Stimulated activated CD8-positive, alpha-beta memory T cell treated with anti-CD3 and anti-CD28 coated beads, Interleukin-7, amount 100 ng/mL, for 24 hours (primary cell): ENCODE measurements at places on chromosomes 3 and 15.

DNA sequence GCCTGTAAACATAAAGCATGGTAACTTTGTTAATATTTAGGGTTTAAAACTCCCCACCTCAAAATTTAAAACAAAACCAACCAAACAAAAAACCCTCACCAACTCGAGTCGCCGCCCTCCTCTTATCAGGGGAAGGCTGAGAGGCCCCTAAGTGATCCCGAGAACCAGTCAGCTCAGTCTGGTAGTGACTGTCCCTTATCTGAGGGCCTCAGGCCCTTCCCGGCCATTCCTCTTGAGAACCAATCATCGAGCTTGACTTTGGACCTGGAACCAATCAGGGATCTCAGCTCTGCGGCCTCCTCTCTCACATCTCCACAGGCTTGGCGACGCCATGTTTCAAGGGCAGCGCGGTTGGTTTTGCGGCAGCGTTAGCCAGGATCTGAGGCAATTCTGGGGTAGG is at the start of gene TERB2:
Gene TERB2, plus strand, starts transcription at position 300 of the 400 bp plus-strand sequence. Its CDS starts 32 bp downstream, at position 332.
- DNase-seq, result no peak

GRCh38 chr3:159910991-159911663 is 77.5 kb upstream of the IL12A start:
- no peak for DNase-seq

DNA sequence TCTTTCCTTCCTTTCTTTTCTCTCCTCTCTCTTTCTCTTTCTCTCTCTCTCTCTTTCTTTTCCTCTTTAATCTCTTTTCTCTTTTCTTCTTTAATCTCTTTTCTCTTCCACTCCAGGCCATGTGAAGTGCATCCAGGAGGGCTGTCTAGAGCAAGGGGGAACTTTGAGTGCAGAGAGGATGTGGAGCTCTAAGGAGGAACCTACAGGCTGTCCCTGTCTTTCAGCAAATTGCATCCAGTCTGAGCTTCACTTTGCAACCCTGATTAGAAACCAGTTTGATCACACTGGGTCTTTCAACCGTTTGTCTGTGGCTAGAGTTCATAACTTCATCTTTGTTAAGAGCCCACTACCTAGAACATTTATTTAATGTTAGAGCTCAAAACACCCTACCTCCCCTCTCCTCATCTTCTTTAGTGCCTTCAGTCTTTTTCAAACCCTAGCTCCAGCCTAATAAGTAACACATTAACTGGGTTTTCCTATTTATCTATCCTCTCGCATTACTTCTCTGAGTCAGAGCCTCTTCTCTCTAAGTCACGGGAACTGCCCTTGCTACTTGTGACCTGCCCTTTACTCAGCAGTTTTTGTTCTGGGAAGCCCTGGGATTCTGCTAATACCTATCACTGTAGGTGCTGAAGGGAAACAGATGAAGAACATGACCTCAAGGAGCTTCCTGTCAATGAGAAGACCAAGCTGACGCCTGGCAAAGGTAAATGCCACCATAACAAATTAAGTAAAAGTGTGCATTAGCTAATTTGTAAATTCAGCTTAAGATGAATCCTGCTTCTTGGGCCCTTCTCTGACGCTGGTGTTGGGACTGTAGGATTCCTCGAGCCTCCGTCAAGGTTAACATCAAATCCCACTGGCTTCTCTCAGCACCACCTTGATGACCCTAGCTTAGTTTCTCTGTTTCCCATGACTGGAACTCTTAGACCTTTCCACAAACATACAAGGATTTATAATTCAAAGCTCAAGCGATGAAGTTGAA is at the start of gene GCNT3:
Gene GCNT3, plus strand, starts transcription at position 508 of the 985 bp plus-strand sequence. CDS start 6,456 bp downstream, outside the sequence.
- DNase-seq, result no peak

GRCh38 chr15:93861413-93861812 is 369.9 kb upstream of the MCTP2 start:
- no peak for DNase-seq

DNA sequence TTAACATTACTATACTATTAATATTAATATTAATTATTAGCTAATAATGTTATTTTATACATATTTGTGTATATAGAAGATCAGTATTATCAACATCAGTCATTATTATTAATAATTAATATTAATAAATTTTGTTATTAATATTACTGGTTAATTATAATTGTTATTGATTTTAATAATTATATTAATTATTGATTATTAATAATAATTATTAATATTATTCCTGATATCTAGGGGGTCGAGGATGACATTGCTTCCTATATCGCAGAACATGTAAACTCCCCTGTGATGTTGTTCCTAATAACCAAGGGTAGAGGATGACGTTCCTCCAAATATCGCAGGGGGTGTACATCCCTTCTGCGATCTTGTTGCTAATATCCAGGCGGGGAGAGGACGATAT is 17.3 kb upstream of the BMF start:
- DNase-seq, result no peak

GRCh38 chr3:128933922-128934253 is 54.5 kb downstream of the ACAD9 start:
- DNase-seq, result no peak

DNA sequence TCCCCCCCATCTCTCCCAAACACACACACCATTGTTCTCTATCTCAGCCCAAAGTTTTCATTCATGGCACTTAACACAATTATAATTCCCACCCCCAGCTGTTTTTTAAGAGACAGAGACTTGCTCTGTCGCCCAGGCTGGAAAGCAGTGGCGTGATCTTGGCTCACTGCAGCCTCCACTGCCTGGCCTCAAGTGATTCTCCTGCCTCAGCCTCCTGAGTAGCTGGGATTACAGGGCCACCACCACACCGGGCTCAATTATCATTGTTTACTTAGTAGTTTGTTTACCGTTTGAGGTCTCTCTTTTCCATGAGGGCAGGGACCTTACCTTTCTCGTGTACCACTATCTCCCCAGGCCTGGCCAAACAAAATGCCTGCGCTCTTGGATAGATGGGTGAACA is 79.8 kb upstream of the RAD18 start:
- no peak for DNase-seq

DNA sequence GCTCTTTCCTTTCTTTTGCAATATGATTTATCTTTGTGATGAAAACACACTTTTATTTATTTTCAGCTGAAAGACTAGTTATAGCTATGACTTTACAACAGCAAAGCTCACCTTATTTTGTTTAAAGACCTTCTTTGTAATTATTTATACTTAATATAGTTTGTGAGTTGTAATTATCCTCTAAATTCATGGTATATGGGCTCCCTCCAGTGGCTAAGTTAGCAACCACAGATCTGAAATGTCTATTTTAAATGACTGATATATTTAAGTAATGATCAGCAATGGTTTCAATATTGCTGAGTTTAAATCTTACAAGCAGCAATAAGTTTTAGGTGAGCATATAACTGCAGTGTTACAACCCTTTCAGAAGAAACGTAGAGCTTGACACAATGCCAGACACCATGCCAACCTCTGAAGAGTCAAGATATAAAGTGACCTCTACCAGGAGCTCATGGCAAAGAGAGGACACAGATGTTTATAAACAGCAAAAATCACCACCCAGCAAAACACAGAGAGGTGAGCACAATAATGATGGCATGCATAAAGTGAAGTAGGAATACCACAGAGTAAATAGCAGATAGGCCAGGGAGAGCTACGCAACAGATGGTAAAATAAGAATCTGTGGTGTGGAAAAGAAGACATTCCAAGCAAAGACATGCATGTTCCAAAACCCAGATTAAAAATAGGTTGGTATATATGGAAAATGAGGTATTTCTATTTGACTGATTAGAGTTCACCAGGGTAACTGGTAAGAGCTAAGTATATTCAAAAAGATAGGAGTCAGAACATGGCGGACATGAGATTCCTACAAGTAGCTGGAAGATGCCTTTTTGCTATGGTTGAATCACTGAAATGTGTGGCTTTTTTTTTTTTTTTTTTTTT is 143.7 kb upstream of the ZNF385D start:
- no peak for DNase-seq

GRCh38 chr3:94311651-94312050 is 248.8 kb downstream of the NSUN3 start:
- no peak for DNase-seq

DNA sequence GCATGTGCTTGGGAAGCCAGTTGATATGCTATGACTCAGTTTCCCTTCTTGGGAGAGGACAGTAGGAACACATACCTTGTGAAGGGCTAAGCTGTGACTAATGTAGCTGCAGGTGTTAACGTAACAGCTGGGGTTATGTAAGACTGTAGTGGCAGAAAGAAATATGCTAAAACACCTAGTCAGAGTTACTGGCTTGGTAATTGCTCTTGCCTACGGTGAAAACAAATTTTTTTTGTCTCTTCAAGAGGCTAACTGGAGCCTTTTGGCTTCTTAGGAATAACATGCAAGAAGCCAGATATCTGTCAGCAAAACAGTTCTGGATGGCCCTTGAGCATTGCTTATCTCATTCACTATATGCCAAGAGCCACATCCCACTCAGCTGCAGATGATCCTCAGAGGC is 1.4 kb downstream of the MAPKBP1 start:
- DNase-seq, result no peak

DNA sequence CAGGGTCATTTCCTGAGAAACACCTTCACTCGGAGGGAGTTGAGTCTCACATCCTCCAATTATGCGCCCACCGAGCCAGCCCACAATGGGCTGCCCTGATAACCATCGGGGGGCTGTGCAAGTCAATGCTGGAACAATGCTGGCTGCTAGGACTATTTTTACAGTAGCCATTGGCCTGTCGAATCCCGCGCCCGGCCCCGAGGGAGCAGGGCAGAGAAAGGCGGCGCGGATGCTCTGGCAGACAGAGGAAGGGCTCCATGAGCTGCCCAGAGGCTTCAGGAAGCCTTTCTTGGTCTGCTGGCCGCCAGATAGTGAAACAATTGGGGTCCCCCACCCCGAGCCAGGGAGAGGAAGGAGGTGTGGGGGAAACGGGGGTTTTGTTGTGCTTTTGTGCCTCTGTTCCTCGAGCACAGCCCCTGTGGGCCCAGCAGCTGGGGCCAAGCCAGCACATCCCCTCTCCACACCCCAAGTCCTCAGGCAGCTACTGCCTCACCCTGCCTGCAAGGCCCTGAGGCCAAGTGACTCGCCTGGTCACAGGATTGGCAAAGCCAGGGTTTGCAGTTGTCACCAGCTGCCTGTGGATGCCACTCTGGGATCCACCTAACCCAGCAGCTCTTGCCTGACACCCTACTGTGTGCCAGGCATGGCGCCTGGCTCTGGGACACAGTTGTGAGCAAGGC is 39.0 kb downstream of the SLC6A6 start:
- DNase-seq, result no peak

GRCh38 chr3:136909187-136909586 is 47.2 kb downstream of the NCK1 start:
- no peak for DNase-seq

DNA sequence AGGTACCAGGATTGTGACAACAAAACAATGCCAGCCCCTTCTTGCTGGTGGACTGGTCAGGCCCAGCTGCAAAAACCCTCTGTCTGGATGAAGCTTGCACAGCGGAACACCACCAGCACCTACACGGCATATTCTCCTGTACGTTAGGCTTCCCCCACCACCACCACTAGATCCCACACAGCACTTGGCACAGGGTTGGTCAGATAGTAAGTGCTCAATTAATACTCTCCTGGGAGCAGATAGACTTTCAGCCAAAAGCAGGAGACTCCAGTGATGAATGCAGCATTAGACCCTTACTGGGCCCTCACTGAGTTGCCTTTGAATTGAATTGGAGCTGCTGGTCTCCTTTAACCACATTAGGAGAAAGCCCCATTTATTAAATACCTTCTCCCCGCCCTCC is 97.9 kb downstream of the CPN2 start:
- DNase-seq, result no peak

DNA sequence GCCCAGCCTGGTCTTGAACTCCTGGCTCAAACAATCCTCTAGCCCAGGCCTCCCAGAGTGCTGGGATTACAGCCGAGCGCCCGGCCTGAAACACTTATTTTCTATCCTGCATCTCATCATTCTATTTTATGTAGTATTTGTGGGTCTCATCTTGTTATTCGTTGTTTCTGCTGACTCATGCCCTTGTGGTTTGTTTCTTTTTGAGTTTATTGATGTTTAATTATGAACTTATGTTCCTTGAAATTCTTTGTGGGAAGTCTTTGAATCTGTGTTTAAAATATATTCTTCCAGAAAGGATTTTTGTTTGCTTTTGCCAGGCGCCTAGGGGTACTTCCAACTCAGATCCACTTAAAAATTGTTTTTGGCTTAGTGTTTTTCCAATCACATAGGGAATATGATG is 78.3 kb upstream of the C15orf39 start:
- no peak for DNase-seq

GRCh38 chr15:56440214-56440770 is 24.6 kb downstream of the MNS1 start:
- DNase-seq, result no peak

GRCh38 chr15:63288778-63289378 is 11.5 kb downstream of the APH1B start:
- no peak for DNase-seq

DNA sequence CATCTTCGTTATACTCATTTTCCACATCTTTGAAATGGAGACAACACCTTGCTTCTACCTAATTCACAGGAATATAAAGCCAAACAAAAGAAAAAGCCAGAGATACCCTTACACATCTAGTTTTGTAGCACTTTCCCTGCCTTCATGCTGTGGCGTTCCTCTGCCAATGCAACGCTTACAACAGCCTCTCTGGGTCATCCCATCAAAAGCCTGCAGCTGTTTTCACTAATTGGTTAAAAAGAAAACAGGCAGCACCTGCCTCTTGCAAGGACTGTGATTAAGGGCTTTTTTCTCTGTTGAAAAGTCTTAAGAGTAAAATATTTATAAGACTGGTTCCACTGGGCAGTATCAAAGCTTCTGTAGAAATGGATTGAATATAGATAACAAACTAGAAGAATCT is 120.3 kb downstream of the FMN1 start:
- DNase-seq, result no peak

DNA sequence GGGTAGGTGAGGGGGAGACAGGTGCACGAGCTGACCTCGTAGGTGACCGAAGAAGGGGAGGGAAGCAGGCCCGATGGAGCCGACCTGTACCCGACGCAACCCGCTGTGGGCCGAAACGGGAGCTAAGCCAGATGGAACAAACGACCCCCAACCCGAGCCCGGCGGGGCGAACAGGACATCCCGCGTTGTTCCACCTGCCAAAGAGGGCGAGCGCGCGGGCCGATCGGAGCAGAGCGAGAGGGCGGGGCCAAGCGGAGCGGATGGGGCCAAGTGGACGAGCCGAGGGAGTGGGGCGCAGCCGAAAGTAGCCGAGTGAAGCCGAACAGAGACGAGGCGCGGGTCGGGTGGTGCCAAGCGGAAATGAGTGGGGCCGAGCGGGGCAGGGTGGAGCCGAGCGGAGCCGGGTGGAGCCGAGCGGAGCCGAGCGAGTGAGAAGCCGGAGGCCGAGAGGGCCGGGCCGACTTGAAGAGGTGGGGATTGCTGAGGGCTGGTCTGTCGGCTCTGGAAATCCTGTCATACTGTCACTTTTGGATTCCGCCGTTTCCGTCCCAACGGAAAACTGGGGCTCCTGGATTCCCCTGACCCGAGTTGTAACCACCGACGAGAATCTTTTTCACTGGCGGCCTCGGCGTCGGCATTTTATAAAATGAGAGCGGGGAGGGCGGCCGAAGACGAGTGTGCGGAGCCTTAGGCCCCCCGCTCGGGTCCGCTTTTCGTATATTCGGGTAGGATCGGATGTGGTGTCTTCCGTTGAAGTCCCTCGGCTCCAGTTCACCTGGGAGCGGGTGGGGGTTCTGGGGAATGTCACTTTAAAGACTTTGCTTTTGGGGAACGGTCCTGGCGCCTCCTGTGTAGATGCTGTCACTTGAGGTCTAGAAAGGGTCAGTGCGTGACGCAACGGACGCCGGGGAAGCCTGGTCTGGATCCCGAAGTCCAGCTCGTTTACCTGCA is 15.6 kb upstream of the WNT7A start:
- DNase-seq, result peak; percentile 85

GRCh38 chr15:67311731-67312130 is 57.1 kb downstream of the IQCH start:
- no peak for DNase-seq

GRCh38 chr3:37096975-37097374 is 77.4 kb downstream of the LRRFIP2 start:
- no peak for DNase-seq
